ENCODE measurements at places on chromosomes 3 and 15.

GRCh38 chr15:74400915-74401757, 32.6 kb downstream of the SEMA7A start:
- DNase-seq, result no peak

DNA sequence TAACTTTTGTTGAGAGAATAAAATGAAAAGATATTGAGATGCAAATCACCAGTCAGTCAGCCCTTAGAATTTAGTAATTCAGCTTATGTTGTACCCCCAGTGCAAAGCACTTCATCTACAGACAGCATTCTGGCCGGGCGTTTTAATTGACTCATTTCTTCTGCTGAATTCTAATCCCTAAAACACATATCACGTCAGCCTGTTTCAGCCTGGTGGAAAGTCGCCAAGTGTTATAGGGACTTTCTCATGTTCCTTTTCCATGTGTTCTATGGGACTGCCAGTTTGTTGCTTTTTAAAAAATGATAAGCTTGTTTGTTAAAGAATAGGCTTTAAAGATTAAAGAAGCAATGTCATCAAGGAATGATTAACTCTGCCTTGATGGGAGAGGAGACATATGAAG, 169.7 kb upstream of the BFSP2 start:
- DNase-seq, result no peak

- DNase-seq, result no peak
Observed at GRCh38 chr3:197308591-197308990, 10.2 kb upstream of the DLG1 start.

GRCh38 chr3:195200010-195200822, 70.7 kb downstream of the XXYLT1 start:
- no peak for DNase-seq

All from COR-L47 (cell line).